Activated T-cell treated with anti-CD3 and anti-CD28 coated beads for 48 hours (primary cell): ENCODE measurements at places on chromosomes 11 and 22.
A peak's percentile ranks its signal among the peaks of the same experiment; 100 is the strongest.

- peak; percentile 33 for DNase-seq
Measured at GRCh38 chr11:1453611-1454034, 33.0 kb downstream of the MOB2 start.

DNA sequence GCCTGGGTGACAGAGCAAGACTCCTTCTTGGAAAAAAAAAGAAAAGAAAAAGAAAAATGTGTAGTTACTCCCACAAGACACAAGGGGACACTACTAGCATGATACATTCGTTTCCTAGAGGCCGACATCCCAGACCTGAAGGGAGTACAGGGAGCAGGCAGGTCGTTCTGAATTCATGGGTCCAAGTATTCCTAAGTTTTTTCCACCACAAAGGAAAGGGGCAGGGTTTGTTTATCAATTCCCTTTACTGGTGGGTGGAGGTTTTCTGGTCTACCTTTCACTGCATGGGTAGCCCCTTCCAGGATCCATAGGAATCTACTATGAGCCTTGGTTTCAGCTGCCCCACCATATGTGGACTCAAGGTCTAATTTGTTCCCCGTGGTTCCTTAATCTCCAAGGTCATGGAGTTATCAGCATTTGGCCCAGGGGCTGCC is 11.8 kb downstream of the TIGD3 start:
- DNase-seq, result no peak

DNA sequence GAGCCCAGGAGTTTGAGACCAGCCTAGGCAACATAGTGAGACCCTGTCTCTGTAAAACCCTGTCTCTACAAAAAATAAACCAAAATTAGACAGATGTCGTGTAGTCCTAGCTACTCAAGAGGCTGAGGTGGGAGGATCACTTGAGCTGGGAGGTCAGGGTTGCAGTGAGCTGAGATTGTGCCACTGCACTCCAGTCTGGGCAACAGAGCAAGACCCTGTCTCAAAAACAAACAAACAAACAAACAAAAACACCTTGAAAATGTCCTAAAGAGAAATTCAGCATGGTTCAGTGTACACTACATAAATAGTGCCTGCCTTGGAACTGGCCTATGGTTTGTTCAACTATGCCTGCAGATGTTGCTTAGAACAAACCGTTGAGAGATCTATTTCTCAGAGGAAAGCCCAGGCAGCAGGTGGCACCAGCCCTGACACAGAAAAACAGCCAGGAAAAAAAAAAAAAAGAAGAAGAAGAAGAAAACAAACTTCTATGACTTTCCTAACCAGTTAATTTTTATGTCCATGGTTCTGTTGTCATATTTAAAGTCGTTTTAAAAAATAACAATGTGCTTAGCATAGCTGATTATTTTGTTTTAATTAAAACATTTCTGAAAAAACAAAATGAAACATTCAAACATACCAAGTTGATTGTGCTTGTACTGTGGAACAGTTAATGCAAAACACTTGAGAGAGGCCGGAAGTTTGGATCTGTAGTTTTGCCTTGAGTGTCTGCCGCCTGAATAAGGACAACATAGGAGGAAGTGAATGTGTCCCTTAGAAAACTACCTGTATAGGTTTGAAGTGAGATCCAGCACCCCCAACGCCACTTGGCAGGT is 5.4 kb downstream of the KREMEN1 start:
- DNase-seq, result no peak

- DNase-seq, result no peak
Measured at GRCh38 chr11:70498171-70498571, 99.8 kb downstream of the CTTN start.

- DNase-seq, result no peak
Measured at GRCh38 chr22:35632935-35633334, 15.3 kb upstream of the APOL6 start.

GRCh38 chr11:133710681-133711240 is 134.6 kb downstream of the SPATA19 start:
- DNase-seq, result no peak

DNA sequence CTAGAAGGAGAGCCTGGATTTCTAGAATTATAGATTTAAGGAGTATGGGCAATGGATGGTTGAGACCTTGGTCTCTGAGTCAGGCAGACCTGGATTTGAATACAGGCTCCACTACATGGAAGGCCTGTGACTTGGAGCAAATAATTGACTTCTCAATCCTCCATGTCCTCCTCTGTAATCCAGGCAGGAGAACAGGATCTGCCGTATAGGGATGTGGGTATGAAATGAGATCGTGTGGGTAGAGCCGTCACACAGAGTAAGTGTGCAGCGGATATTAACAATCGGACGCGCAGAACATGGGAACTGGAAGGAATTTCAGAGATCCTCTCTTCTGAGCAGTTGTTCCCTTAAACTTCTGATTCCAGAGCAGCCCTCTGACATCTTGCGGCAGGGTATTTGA is 11.5 kb upstream of the TMPRSS13 start:
- no peak for DNase-seq

DNA sequence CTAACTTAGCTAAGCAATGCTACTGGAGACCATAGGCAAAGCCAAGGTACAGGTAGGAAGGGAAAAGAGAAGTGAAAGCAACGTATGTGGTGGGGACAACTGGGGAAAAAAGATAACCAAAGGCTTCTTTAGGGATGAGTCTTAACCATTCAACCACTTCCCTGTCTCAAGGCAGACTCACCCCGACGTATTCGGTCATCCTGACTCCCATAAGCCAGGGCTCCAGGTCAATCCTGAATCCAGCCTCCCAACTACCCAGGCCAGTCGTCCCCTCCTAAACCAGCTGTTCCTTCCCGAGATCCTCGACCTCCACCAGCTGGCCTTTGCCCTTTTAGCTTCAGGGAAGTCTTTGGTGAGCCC is 330 bp downstream of the ACP2 start:
- DNase-seq, result no peak

DNA sequence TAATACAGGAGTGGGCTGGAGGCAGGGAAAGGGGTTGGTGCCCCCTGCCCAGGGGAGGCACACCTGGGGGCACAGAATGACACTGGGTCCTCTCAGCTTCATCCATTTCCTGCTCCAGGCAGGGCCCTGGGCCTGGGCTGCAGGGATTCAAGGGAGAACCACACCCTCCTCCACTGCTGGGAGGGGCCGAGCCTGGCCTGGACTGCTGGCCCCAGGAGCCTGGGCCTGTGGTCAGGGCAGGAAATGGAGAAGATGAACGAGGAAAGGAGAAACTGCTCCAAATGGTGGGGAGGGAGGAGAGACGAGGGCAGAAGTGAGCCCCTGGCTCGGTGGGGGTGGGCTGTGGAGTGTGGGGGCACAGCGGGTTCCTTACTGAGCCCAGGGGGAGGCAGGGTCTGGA is 38.1 kb upstream of the KCNQ1OT1 start:
- DNase-seq, result no peak

DNA sequence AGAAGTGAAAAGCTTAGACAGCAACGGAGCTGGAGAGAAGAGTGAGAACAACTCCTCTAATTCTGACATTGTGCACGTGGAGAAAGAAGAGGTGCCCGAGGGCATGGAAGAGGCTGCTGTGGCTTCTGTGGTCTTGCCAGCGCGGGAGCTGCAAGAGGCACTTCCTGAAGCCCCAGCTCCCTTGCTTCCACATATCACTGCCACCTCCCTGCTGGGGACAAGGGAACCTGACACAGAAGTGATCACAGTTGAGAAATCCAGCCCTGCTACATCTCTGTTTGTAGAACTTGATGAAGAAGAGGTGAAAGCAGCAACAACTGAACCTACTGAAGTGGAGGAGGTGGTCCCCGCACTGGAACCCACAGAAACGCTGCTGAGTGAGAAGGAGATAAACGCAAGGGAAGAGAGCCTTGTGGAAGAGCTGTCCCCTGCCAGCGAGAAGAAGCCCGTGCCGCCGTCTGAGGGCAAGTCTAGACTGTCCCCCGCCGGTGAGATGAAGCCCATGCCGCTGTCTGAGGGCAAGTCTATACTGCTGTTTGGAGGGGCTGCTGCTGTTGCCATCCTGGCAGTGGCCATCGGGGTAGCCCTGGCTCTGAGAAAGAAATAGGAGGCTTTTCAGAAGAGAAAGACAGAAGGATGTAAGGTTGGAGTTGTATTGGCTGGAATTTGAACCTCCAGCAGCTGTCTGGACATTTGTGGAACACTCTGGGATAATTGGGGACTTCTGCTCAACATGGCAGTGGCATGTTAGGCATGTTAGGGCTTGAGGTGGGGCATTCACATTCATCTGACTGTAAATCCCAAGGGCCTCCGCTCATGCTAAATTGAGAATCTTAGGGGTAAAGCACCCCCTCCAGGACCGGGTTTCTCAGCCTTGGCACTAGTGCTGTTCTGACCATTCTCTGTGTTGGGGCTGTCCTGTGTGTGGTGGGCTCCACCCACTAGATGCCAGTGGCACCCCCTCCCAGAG is 47.1 kb downstream of the BID start:
- DNase-seq, result no peak

- DNase-seq, result peak; percentile 18
Measured at GRCh38 chr11:125165111-125165842, 726 bp downstream of the PKNOX2 start.

DNA sequence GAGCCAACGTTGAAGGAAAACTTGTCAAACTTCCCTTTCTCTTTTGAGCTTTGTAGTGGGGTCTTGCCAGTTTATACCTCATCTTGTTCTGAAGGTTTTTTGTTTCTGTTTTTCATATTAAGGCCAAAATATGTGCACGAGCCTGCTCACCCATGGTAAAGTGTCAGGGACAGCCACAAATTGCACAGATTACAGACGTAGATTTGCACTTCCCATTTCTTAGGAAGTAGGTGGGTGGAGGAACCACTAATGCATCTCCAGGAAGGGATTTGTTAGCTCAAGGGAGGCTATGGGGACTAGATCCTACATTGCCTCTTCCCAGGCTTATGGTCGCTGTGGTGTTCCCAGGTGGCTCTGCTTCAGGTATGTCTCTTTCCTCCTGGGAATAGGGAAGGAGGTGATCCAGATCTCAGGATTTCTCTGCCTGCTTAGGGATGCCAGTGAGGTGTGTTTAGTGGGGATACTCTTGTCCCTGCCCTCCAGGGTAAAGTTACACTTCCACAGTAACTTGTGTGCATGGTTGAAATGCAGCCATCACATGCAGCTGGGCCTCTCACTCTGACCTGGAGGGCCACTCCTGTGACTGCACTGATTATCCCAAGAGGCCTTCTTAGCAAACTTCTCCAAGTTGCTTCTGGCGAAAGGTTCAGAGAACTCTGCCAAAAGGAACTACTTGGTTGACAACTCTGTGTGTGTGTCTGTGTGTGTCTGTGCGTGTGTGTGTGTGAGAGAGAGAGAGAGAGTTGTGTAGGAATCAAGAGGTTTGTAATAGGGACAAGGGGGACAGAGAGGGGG is 9.8 kb downstream of the PPFIBP2 start:
- DNase-seq, result no peak

- DNase-seq, result no peak
Measured at GRCh38 chr11:84260862-84261261, 974.7 kb upstream of the CCDC90B start.

- no peak for DNase-seq
Measured at GRCh38 chr11:66835768-66836405, 7.4 kb upstream of the RCE1 start.

- no peak for DNase-seq
Measured at GRCh38 chr22:47422736-47423135, 660.3 kb downstream of the TBC1D22A start.

DNA sequence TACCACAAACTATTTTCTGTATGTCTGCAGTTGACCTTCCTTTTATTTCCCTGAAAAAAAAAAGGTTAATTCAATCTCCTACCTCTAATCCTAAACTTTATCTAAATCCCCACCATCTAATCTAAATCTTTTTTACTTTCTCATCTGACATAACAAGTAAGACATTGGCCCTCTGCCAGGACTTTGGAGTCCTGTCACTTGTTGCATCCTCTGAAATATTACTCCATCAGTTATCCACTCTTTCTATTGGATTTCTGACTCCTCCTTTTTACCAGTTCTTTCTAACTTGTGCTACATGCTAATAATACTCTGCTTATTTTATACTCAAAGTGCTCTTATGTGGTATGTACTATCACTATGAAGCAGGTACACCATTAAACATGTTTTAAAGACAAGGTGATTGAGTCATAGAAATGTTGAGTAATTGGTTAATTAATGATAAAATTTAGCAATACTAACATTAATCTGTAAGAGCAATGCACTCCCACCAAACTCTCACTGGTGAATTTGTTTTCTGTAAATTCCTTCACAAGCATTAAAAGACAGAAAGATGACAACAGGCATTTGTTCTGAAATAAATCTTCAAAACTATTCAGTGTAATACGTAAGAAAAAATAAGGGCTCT is 914.2 kb upstream of the RAG2 start:
- no peak for DNase-seq

DNA sequence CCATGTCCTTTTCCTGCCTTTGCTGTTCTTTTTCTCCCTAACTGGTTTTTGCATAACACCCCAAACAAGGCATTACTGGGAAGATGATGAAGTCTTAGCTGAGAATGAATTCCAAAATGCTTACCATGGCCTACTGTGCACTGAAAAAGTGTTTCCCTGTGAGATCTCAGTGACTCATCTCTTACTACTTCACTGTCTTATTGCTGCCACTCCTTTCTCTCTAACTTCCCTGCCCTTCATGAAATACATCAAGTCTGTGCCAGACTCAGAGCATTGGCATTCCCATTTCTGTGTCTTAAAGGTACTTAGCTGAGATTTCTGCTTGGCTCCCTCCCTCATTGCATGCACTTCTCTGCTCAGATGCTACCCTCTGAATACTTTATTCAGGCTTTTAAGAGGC is 49.1 kb upstream of the MUC15 start:
- DNase-seq, result no peak

- peak; percentile 41 for DNase-seq
Measured at GRCh38 chr11:75802913-75803820, 11.8 kb upstream of the UVRAG start.

GRCh38 chr11:25163421-25163820 is 666.6 kb downstream of the LUZP2 start:
- no peak for DNase-seq

- no peak for DNase-seq
Measured at GRCh38 chr22:20031732-20032406, 11.0 kb downstream of the TANGO2 start.

GRCh38 chr11:109859045-109859724 is 234.0 kb upstream of the ZC3H12C start:
- DNase-seq, result no peak

DNA sequence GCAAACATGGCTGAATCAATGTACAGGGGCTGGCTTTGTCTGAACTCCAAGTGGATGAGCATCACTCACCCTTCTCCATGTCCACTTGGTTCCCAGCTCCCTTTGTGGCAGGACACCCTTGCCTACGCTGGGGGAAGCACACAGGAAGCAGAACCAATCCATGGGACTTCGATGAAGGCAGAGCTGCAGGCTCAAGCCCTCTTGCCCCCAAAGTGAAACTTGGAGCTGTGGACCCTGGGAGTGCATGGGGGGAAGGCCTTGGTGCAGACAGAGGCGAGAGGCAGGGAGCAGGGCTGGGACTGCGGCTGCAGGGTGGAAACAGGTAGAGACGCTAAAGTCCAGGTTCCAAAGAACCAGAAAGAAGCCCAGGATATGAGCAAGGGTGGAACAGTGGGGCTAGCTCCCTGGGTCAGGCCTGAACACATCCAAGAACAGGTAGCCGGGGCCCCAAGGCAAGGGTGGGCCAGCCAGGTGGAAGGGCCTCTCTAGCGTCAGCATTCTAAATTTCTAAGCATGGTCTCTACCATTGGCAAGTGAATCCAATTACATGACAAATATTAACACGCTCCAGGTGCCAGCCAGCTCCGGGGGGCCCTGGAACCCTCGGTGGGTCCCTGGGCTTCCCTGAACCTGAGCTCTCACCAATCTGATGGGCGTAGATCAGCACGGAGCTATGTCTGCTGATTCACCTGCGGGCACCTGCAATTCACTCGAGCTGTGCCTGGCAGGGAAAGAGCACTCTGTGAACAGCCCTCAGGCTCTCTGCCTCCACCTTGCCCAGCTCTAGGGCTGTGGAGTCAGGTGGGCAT is 532.8 kb downstream of the BRD1 start:
- no peak for DNase-seq
